ENCODE measurements at places on chromosomes 3 and 15.

- no peak for DNase-seq
These were observed 67.4 kb downstream of the DTWD1 start for GRCh38 chr15:49688135-49688790.

DNA sequence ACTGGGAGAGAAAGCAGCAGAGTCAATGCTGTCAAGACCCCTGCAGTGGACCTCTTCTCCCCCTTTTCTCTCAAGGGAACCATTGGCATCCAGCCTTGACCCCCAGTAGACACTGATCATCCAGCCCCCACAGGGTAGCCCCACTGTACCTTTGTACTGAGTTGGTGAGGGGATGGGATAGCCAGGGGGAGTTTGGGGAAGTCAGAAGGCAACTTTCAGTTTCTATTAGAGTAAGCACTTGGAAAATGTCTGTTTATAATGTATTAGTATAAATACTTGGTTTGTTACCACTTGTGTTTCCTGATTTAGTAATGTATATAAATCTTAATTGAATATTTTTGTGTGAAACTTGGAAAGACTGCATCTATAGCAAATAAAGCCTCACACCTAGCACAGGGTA is 25.0 kb downstream of the DAG1 start:
- no peak for DNase-seq

DNA sequence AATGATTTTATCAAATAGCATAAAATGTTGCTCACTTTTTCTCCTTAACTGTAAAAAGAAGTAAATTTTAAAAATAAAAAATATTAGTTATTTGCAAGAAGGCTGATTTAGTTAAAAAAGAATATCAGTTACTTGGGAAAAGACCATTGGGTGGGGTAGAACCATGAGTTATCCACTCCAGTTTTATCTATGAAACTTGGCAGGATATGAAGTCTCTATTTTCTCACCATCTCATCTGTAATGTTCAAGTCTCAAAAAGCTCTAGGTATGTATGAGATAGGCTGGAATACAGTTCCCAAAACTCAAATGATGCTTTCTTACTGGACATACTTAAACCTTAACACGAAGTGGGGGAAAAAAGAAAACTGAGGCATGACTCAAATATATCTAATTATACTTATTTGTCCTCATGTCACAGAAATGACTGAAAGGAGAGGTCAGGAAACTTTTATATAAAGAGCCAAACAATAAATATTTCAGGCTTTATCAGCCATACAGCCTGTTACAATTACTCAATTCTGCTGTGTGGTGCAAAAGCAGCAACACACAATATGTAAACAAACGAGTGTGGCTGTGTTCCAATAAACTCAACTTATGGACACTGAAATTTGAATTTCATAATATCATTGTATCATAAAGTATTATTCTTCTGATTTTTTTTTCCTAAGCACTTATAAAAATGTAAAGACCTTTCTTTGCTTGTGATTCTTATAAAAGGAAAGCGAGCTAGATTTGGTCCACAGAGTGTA is 131.8 kb downstream of the TBL1XR1 start:
- no peak for DNase-seq

DNA sequence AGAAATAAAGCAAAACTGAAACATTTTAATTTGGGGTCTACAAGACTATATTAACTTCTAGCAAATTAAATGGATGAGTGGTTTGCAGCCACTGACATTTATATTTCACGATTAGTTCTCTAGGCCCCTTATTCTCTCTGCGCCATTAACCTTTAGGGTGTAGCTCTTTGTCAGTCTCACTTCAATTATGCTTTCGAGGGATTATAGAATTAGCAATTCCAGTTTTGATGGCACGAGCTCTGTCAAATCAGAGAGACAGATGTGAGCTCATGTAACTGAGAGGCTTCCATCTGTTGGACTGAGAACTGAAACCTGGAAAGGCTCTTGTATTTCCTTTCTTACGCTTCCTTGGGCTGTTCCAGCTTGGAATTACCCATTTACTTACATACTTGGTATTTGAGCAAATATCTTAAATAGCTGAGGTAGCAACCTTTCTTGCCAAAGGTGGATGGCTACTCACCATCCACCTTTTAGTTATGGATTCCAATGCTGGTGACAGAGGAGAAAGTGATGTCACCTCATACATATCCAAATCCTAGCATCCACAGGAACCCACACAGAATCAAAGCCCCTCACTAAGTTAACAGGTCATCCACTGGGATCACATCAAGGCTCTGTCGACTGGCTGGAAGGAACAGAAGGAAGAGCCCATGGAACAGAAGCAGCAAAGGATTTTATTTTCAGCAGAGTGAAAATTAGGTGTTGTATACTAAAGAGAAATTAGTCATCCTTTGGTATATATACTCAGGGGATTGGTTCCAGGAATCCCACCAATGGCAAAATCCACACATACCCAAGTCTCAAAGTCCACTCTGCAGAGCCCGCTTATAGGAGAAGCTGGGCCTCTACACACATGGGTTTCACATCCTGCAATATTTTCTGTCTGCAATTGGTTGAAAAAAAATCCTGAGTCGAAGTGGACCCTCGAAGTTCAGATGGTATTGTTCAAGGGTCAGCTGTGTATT is 20.8 kb downstream of the VGLL4 start:
- no peak for DNase-seq

GRCh38 chr3:49058011-49058410 is 28.8 kb upstream of the IMPDH2 start:
- DNase-seq = no peak

DNA sequence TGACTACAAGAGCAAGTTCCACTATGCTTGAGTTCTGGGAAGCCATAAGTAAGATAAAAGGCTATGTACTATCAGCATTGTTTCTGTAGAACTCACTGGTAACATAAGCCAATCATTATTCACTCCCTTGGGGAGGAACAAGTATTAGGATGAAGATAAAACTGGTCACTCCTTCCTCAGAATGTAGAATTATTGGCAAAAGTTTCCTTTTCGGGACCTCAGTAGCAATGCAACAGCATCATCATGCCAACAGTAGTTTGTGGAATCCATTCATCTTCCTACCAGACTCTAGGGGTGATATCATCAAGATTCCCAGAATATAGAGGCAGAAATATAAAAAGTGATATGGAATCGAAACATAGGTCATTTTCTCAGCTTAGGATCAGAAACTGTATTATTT is 209.5 kb downstream of the PLOD2 start:
- DNase-seq = no peak

DNA sequence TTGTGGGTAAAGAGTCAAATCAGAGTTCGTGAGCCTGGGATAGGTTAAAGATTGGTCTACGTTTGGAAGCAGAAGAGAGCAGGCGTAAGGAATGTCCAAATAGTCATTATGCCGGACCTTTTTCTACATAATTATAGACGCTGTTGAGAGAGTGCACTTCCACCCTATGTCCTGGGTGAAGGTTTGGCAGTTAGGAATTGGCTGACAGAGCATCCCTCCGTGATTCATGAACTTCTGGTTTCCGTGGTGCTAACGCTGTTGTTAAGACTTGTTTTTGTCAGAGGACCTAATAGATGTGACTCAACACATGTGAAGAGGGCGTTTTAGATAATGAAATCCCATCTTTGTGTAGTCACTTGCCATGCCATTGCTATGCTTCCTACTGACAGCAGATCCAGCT is 1.1 kb downstream of the EAF1 start:
- DNase-seq = peak; percentile 58

DNA sequence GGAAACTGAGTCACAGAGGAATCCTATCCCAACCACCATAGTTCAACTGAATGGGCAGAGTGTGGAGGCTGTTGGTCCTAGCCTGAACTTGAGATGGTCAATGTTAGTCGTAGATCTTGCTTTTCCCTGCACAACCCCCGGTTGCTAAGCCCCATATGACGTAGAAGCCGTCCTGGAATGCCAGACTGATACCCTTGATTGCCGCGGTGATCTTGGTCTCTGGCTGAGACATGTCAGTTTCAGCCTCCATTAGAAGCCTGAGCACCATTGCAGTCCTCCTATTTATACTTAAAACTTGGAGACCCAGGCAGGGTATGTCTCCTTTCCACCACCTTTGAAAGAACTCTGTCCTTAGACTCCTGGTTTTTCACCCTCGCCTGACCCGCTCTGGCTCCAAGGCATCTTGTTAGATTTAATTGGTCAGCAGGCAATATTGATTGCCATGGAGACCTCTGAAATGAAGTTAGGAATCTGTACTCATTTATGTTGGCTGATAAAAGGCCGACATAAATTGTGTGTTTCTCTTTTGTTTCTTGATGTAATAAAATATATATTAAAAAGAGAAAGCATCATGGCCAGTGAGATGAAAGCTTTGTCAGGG is 53.4 kb downstream of the RPLP1 start:
- DNase-seq = no peak

GRCh38 chr3:115324056-115324455 is 177.0 kb upstream of the ZBTB20 start:
- DNase-seq = no peak

GRCh38 chr15:94965593-94965992 is 734.2 kb downstream of the MCTP2 start:
- no peak for DNase-seq

- DNase-seq = no peak
These were observed 67.4 kb upstream of the ST8SIA2 start for GRCh38 chr15:92326236-92326635.

DNA sequence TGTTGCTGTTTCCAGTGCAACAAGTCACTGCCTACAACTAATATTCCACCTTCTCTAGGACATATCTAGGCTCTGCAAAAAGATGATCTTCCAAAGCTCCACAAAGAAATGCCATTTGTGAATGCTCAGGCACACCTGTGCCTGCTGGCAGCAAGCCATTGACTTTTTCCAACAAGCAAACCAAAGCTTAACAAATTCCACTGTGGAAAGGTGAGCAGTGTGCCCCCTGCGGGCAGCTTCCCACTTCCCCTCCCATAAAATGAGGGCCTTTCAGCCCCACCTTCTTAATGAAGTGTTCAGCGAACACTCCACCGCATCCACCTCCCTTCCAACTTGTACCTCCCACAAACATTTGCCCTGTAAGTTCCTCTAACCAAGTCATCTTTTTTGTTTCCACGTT is 157.5 kb upstream of the SLC24A5 start:
- DNase-seq = no peak

DNA sequence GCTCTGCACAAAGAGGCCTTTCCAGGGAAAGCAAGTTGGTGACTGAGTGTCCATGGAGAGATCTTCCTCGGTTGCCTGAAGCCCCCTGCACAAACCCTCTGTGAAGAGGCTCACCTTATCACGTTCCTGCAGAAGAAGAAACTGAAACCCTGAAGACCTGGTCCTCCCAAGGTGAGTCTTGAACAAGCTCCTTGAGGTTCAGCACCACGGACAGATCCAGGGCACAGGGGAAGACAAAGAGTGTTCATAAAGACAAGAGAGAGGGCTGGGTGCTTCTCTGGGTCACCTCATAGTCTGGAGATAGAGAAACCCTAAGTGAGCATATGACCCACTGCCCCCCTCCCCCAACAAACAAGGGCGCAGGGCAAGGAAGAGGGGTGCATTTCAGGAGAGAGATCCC is 21.7 kb upstream of the TBC1D21 start:
- DNase-seq = peak; percentile 61

GRCh38 chr15:84035399-84035766 is 200.2 kb upstream of the GOLGA6L4 start:
- peak; percentile 22 for DNase-seq

DNA sequence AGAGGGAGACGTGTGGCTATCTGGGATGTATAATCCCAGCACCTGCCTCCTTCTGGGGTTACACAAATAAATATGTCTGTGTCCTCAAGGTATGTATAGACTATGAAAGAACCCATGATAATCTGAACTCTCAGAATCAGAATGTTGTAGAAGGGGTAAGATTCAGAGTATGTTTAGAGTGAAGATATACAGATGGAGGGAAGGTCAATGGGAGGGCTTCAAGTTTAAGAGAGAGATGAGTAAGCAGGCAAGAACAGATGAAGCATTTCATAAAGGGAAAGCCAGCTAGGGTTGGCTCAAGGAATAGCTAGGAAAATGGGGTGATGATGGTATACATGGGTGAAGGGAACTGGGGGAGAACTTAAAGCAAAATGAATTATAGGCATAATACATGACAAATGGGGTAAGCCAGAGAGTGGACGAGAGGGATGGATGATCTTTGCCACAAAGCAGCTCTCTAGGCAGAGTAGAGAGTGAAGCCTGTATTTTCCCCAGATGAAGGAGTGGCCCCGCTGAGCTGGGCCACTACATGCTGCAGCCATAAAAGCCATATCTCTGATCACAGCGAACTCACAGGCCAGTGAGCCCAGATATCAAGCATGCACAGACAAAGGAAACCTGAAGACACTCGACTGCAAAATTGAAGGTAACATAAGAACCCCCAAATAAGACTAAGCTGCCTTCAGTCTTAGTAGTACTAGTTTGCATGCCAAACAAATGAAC is 15.9 kb upstream of the ZBTB38 start:
- DNase-seq = no peak

- DNase-seq = no peak
These were observed 38.4 kb downstream of the PML start for GRCh38 chr15:74032606-74033561.

- no peak for DNase-seq
These were observed 310.2 kb downstream of the ULK4 start for GRCh38 chr3:41651718-41652117.

GRCh38 chr3:63232764-63233396 is 45.2 kb upstream of the SYNPR start:
- DNase-seq = peak; percentile 16

DNA sequence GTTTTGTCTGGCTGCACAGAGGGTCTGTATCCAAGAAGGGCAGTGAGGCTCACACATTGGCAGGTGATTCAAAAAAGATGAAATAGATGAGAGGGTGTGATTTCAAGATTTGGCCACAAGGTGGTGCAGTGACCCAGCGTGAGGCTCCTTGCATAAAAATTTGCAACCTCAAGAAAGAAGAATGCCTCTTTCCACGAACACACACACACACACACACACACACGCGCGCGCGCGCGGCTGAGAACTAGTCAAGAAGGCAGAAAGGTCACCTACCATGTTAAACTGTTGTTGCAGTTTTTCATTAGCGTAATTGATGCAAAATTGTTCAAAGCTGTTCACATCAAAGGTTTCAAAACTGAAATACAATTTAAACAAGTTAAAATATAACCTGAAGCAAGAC is 39.2 kb downstream of the MYO5C start:
- peak; percentile 82 for DNase-seq

DNA sequence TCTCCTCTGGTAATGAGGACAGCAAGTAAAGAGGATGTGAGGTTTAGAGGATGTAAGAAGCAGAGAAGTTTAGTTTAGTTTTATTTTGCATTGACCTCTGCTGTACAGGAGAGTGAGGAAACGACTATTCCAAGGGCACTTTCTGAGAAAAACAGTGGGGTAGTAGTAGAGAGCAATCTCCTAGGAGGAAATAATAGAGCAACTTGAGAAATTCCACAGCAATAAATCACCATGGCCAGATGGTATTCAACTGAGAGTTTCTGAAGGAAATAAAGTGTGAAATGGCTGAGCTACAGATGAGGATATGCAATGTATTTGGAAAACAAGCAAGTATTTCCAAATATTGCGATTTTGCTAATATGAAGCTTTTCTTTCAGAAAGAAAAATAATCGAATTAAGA is 118.9 kb downstream of the DPH6 start:
- peak; percentile 34 for DNase-seq

- no peak for DNase-seq
These were observed 183.3 kb upstream of the BHLHE40 start for GRCh38 chr3:4795905-4796304.

GRCh38 chr3:187024536-187025226 is 94.4 kb downstream of the ST6GAL1 start:
- DNase-seq = no peak
